ENCODE measurements at places on chromosomes 12 and 14.

DNA sequence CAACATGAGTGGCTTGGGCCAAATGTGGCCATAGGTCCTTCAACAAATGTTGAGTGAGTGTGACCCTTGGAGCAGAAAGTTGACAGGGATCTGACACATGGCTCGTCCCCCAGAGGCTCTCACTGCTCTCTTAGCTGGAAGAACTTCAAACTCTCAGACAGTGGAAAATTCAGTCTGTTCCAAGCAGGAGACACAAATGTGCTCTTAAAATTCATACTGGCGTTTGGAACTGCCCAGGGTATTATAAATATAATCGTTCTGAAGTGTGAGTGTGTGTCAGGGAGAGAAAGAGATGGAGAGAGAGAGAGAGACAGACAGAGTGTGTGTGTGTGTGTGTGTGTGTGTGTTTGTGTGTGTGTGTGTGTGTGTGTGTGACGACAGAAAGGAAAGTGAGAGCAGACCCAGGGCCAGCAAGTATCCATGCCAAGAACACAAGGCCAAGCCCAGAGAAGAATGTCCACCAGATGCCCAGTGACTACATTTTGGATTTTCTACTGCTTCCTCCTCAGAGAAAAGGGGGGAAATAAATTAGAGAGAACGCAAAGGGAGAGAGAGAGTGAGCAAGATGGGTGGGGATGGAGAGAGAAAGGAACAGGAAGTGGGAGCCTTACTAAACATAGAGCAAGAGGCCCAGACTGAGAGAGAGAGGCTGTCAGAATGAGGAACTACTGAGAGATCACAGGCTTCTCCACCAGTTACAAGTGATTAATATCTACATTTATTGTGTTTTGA is 193.6 kb upstream of the NUDT4 start:
- peak; percentile 28 for DNase-seq

DNA sequence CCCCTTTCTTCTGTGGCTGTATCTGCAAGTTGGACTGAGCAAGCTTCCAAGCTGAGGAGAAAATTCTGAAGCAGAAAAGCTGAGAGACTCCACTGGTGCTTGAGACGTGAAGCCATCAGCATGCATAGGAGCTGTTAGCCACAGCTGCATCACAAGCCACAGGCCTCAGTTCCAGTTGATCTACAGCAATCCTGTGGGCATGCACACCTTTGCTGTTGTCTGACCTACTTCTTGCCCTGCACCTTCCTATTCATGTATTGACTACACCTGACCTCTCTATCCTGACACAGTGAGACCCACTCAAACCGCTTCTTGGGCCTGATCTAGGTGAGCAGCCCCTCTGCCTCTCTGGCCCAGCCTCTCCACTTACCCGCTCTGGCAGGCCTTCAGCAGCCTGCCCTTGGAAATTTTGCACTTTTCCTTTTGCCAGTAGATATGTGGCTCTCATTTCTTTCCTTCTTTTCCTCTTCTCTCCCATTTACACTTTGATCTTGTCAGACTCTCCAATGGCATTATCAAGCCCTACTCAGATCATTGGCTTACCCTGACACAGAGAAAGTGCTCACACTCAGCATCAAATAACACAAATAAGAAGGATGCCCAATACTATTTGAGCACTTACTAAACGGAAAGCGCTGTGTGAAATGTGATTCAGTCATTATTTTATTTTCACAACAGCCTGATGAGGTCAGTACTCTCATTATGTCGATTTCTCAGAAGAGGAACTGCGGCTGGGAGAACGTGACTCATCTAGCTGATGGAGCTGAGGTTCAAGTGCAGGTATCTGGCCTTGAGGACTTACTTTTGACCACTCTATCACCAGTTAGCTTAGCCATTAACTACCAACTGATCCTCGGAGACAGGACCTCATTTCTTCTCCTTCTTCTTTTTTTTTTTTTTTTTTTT is 21.9 kb upstream of the PTGR2 start:
- DNase-seq = peak; percentile 82

DNA sequence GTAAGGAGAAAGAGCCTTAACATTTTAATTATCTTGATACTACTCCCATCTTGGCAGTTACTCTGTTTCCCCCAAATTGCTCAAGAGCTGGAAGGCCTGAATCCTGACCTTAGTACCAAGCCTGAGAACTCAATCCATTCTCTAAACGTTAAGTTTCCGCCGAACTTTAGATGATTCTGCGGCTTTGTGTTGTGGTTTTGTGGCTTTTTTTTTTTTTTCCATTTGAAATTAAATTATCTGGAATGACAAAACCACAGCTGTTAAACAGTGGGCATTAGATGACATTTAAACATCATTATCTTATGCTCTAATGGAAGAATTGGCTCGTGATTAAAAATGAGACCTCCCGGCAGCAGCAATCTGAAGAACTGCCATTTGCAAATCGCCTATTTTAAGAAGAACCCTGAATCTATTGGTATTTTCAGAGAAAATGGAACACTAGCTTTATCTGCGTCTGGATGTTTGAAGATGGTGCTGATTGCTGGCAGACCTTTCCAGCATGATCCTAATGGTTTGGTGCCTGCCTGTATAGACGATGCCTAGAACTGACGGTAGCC is 38.4 kb downstream of the TMEM132C start:
- no peak for DNase-seq

DNA sequence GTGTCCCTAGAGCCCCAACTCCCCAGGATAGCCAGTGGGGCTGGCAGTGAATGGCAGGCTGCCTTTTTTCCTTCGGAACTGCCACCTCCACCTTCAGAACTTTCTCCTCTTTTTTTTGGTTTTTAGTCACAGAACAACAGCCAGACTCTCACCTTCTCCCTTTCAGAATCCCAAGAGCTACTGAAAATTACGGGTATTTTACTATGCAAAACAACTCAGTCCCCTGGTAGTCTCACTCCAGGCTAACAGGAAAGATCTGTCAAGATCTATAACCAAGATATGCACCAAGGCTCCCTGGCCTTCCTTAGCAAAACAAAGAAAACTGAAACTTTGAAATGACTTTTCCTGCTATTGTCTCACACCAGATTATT is 12.5 kb downstream of the PLEKHG6 start:
- no peak for DNase-seq

- no peak for DNase-seq
Observed at GRCh38 chr14:101535232-101535631, 26.1 kb upstream of the DIO3 start.

DNA sequence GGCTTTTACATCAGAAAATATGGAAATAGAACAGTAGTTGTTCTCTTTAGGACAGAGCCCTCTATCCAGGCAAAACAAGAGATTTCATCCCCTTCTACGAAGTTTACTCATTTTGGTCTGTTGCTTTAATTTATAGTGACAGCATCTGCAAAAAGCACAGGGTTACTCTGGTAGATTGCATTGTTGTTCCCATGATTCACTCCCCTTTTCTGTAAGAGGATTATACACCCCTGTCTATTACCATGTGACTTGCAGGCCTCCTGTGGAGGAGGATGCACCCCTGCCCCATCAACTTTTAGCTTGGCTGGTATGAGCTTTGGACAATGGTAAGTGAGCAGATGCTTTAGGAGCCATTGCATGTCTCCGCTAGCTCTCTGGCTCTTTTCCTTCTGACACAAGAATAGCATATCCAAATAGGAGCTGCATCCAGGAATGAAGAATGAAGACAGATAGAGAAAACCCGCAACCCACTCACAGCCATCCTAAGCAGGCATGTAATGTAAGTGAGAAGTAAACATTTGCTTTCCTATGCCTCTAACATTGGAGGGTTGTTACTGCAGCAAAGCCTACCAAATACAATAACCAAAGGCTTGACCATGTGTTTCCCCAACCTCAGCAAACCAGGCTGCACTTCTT is 304.2 kb downstream of the AKAP6 start:
- no peak for DNase-seq

DNA sequence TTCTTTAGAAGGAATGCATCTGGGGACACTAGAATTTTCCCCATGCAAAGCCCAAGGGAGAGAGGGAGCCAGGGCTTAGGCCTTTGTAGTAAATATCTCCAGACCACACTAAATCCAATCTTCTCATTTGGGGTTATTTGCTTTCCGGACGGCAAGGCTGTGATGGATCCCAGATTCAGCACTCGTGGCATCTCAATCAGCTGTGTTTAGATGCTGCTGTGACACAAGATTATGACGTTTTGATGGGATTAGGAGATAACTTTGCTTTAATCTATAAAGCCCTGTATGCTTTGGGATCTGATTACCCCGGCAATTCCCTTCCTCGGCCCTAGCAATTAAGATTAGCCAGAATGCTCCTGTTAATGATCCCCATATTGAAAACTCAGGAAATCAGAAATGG is 686.7 kb upstream of the TBX3 start:
- DNase-seq = no peak
